CD4-positive, CD25-positive, alpha-beta regulatory T cell (primary cell): ENCODE measurements at places on chromosomes 16 and 17. TPM values are rescaled to one million over a fixed set of nuclear protein-coding genes. Genes with fewer than 3 reads are reported as not detected.

- H3K4me1 ChIP-seq, result peaks cover 52% of the 10 kb centered on the region
- no peak for DNase-seq
Observed at GRCh38 chr17:29592850-29593551, at the start of gene ANKRD13B. ANKRD13B (plus strand) TSS chr17:29593132; CDS start chr17:29593622, 490 bp downstream.

DNA sequence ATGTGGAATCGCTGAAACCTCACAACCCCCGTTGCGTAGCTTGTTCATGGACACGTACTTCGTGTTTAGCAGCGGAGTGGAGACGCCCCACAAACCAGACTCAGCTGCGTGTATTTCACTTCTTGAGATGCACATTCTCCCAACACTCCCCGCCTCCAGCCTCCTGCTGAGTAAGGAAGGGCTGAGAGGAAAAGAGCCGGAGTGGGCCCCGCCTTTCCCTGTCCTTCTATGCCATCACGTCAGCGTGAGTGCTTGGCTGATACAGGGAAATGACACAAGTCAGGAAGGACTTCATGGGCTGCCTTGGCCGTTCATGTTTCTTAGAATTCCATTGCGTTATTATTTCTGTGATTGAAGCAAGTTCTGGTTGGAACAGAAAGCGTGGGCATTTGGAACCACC, 68.6 kb upstream of the CBX4 start:
- no peak overlapping the region for H3K27ac ChIP-seq
- H3K27me3 ChIP-seq, result peaks cover 3% of the 10 kb centered on the region
- no peak for DNase-seq
- no peaks in the 10 kb centered on the region for H3K36me3 ChIP-seq
- no peak overlapping the region for H3K4me3 ChIP-seq

DNA sequence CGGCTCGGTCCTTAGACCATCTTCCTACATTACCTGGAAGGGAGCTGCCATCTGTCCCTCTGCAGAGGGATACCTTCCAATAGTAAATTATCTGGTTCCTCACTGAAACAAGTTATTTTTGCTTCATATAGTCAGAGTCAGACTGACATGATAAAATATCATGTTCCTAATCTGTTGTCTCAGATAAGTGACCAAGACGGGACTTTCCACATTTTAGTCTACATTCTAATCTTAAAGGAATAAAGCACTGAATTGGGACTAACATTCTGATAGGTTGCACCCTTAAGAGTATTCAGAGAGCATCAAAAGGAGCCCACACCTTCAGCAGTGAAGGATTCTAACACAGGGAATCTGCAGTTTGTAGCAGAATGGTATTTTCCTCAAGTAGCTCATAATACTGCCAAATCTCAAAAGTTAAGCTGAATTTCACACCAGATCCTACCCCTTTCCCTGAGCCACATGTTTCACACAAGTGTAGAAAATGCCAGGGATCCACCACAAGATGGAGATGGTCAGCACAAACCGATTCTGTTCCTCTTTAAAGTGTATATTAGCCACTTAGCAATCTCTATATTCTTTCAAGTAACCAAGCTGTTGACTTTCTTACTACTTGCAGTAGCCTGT, 13.4 kb downstream of the GINS2 start:
- H3K4me3 ChIP-seq, result no peak overlapping the region
- H3K36me3 ChIP-seq, result peaks cover 36% of the 10 kb centered on the region
- H3K27me3 ChIP-seq, result no peaks in the 10 kb centered on the region
- H3K27ac ChIP-seq, result no peak overlapping the region
- no peaks in the 10 kb centered on the region for H3K4me1 ChIP-seq

DNA sequence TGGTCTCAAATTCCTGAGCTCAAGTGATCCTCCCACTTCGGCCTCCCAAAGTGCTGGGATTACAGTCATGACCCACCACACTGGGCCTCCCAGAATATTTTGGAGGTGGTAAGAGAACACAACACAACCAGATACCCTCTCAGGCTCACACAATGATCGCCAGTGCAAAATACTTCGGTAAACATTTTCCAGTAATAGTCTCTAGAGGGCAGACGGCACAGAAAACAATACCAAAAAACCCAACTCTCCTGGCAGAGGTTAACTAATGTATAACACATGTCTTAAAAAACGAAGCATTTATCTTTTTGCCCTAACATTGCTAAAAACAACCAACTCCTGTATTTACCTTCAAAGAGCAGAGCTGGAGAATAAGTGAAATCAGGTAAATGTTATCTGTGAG, 10.5 kb downstream of the NUFIP2 start:
- H3K27me3 ChIP-seq, result no peaks in the 10 kb centered on the region
- no peak overlapping the region for H3K27ac ChIP-seq
- H3K4me3 ChIP-seq, result peak overlapping the region; percentile 51

- H3K4me3 ChIP-seq, result no peak overlapping the region
- no peaks in the 10 kb centered on the region for H3K36me3 ChIP-seq
- H3K27ac ChIP-seq, result no peak overlapping the region
- H3K4me1 ChIP-seq, result no peaks in the 10 kb centered on the region
- no peak for DNase-seq
Observed at GRCh38 chr17:34820248-34820801, 140.9 kb downstream of the CCT6B start.

- H3K27me3 ChIP-seq, result no peaks in the 10 kb centered on the region
- DNase-seq, result no peak
- H3K36me3 ChIP-seq, result peaks cover 6% of the 10 kb centered on the region
- H3K27ac ChIP-seq, result no peak overlapping the region
- no peak overlapping the region for H3K4me3 ChIP-seq
Observed at GRCh38 chr17:1793447-1793806, 31.6 kb downstream of the SERPINF1 start.

- H3K36me3 ChIP-seq, result no peaks in the 10 kb centered on the region
- no peak overlapping the region for H3K4me3 ChIP-seq
- no peak overlapping the region for H3K27ac ChIP-seq
- peaks cover 1% of the 10 kb centered on the region for H3K27me3 ChIP-seq
- H3K4me1 ChIP-seq, result no peaks in the 10 kb centered on the region
Observed at GRCh38 chr17:63240106-63240505, 206.0 kb downstream of the CYB561 start.

GRCh38 chr16:10181196-10182162, 749 bp downstream of the GRIN2A start:
- H3K27ac ChIP-seq, result no peak overlapping the region
- no peak for DNase-seq
- H3K4me3 ChIP-seq, result no peak overlapping the region
- peaks cover 10% of the 10 kb centered on the region for H3K4me1 ChIP-seq
- no peaks in the 10 kb centered on the region for H3K36me3 ChIP-seq

Gene KRTAP4-3
- not detected for total RNA-seq

Gene ARL6IP1
- total RNA-seq, result 110 TPM
